ENCODE measurements at places on chromosomes 4 and X.

DNA sequence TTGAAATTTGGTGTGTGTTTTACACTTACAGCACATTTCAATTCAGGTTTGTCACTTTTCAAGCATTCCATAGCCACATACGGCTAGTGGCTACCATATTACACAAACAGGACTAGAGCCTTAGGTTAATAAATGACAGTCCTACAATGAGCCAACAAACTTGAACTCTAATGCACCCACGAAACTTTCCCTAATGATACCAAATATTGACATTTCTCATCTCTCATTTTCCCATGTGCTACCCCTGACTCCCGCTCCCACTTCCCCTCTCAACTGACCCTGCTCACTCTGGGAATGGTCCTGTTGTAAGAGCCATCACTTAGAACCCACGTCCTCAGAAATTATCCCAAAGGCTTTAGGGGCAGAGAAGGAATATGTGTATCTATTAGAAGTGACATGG, 4.9 kb upstream of the TLR10 start:
- no peak for DNase-seq

GRCh38 chr4:147964266-147964880, 232.5 kb downstream of the ARHGAP10 start:
- DNase-seq = no peak

DNA sequence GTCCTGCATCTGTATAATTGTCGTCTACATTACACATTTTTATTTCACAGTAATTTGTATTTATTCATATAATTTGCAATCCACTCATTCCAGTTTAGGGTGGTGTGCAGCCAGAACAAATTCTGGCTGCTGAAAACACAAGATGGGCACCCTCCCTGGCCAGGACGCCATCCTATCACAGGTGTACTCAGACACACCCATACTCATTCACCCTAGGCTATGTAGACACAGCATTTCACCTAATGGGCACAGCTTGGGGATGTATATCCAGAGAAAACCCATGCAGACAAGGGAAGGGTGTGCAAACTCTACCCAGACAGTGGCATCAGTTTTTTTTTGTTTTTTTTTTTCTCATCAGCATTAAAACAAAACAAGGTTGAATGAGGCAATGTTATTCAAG, 73.1 kb downstream of the HMGB2 start:
- no peak for DNase-seq

DNA sequence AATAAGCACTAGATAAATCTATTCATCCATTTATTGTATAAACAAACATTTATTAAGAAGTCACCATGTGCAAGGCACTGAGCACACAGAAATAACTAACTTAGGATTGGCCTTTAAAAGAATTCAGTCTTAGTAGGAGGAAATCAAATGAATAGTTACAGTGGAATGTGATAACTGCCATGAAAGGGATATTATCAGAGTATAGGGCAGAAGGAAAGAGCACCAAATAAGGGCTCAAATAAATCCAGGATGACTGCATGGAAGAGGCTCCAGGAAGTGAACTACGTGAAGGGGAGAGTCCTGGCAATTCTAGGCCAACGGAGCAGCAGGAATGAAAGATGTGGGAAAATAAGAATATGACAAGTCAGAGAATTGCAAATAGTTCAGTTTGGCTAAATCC, 406.0 kb downstream of the INPP4B start:
- no peak for DNase-seq

DNA sequence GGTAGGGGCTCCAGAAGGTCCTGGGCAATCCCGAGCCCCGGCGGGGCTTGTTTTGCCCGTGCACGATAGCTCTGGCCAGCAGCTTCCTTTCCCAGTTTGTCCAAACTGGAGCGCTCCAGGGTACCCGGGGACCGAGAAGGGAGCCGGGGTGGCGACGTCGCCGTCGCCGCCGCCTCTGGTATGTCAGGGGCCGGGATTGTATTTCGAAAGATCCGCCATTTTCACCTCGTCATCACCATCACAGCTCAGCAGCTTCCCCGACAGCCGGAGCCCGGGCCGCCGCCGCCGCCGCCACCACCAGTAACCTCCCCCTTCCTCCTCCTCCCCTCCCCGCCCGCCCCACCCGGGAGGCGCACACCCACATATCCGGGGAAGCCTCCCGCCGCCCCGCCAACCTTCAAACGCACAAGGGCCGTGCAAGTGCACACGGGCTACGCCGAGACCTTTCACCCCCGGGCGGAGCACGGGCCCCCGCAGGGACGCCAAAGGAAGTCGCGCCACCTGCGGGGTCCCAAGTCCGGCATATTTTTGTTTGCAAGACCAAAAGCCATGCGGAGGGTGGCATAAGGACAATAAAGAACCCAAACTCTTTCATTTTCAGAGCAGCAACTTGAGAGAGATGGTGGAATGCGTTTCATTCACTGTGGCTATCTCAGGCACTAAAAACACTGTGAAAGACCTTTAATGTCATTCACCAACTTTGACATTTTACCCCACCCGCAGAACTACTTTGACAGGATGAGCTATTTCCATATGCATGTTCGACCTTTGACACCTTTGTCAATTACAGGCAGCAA, at the start of gene LIN54:
Gene LIN54 (minus strand): TSS at position 302 of the 797 bp plus-strand sequence. CDS start 25,979 bp downstream, outside the sequence.
- peak; percentile 73 for DNase-seq

DNA sequence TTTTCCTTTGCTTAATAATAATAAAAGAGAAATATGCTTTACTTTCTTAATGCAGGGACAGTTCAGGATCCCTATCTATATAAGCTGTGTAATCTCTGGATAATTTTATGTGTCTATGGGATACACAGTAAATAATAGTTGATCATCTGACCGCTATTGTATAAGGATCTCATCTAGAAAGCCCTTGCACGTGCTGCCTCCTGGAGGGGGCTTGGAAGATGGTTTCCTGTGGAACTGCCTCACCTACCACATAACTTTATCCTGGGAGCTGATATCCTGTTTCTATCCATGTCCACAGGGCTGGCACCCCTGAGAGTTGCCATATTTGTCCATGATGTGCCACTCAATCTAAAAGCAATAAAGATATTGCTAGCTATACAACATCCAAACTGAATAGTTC, 139.3 kb upstream of the FRMPD4 start:
- no peak for DNase-seq

DNA sequence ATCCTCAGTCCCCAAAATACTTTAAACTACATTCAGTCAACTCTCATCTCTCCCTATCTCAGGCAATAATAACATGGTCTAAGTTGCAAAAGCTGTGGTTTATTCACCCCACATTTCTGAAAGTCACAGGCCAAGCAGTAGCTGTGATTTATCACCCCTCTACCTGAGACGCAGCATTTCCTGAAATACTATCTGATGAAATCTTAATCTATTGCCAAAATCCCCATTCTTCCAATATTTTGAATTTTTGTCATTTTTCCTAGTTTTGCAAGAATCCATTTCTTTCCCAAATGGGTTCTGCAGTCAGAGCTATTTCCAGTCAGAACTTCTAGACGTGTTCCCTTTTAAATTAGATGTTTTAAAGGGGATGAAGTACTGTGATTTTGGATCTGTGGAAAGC, 148.3 kb downstream of the BANK1 start:
- DNase-seq = no peak

GRCh38 chr4:156797206-156797605, 174.4 kb downstream of the PDGFC start:
- no peak for DNase-seq

Data from ACHN (cell line).